ENCODE measurements at places on chromosomes 12 and 14.

GRCh38 chr14:80275208-80275850, 64.0 kb upstream of the DIO2 start:
- DNase-seq = peak; percentile 51

- DNase-seq = no peak
These were observed 9.7 kb downstream of the SCN8A start for GRCh38 chr12:51600721-51601120.

DNA sequence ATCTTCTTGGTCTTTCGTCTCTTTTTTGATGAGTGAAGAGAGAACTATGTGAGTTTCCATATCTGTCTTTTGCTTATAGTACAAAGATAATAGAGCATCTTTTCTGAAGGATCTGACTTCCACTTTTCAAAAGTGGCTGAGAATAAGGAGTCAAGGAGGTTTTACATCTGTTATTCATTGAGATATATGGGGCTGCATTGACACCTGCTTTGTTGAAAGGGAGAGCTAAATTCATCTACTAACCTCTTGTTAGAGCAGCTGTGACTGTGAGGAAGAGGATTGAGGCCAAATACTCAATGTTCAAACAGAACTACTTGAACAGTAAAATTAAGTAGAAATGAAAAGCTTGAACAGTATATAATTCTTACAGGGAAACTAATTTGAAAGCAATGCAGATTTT, 130.2 kb upstream of the ATP2B1 start:
- no peak for DNase-seq

DNA sequence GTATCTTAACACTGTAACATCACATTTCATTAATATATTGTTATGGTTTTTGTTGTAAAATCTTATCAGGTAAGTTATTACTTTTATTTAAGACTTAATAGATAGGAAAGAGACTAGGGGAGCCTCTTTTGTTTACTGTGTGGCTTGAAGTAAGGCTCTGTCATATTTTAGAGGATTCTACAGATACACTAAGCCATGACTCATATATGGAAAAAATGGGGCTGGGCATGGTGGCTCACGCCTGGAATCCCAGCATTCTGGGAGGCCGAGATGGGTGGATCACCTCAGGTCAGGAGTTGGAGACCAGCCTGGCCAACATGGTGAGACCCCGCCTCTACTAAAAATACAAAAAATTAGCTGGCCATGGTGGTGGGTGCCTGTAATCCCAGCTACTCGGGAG, 23.6 kb upstream of the NPFF start:
- peak; percentile 87 for DNase-seq

GRCh38 chr12:100447381-100447780, 26.3 kb upstream of the NR1H4 start:
- DNase-seq = no peak

- DNase-seq = peak; percentile 50
These were observed 527.7 kb downstream of the FUT8 start for GRCh38 chr14:65940056-65940735.

DNA sequence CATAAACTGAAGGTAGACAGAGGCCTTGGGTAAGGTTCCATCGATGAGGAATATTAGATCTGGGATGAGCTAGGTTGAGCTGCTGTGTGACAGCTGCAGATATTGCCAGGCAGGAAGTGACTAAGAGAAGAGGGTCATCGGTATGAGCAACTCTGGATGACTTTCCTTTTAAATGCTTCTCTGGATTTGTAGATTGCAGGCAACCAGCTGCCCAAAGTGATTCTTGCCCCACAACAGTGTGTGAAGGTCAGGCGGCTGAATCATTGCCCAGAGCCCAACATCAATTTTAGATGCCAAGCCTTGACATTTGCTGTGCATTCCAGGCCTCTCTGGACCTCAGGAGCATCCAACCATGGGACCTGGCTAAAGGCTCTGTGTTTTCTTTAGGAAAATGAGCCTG, 255.9 kb downstream of the DPF3 start:
- DNase-seq = peak; percentile 96

GRCh38 chr12:24349051-24349799, 399.8 kb upstream of the SOX5 start:
- peak; percentile 22 for DNase-seq

GRCh38 chr14:57364659-57365450, 25.5 kb upstream of the NAA30 start:
- DNase-seq = no peak

GRCh38 chr12:39613525-39613924, 6.1 kb downstream of the ABCD2 start:
- DNase-seq = no peak

- no peak for DNase-seq
These were observed 41.8 kb upstream of the CCDC196 start for GRCh38 chr14:66444271-66444927.

GRCh38 chr12:27304856-27305255, 27.8 kb upstream of the BMAL2 start:
- DNase-seq = no peak

- DNase-seq = peak; percentile 78
These were observed 7.6 kb downstream of the ISCA2 start for GRCh38 chr14:74501135-74501614.

DNA sequence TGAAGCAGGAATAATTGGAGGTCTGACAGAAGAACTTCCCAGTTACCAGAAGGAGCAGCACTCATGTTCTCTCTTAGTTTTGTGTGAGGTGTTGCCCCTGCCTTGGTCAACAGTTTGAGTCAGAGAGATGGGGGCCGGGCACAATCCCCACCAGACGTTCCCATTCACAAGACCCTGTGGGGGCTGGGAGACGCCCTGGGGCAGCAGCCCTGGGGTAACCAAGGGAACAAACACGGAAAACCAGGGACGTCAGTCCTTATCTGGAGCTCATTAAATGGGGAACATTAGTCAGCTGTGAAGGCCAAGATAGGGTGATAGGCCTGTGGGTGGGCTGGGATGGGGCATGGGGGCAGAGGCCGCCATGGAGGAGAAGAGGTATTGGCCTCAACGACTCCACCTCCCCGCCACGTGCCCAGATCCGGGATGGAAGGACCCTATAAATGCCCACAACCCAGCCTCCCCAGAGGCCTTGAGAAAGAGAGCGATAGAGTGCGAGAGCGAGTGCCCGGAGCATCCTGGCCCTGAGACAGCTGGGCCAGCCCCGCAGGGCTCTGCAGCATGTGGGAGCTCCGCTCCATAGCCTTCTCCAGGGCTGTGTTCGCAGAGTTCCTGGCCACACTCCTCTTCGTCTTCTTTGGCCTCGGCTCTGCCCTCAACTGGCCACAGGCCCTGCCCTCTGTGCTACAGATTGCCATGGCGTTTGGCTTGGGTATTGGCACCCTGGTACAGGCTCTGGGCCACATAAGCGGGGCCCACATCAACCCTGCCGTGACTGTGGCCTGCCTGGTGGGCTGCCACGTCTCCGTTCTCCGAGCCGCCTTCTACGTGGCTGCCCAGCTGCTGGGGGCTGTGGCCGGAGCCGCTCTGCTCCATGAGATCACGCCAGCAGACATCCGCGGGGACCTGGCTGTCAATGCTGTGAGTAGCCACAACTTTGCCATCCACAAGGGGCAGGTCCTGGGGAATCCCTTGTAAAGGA, at the start of gene AQP2:
AQP2 (plus strand) TSS at position 465 of the 979 bp plus-strand sequence; CDS start at position 559, 94 bp downstream.
- DNase-seq = no peak

DNA sequence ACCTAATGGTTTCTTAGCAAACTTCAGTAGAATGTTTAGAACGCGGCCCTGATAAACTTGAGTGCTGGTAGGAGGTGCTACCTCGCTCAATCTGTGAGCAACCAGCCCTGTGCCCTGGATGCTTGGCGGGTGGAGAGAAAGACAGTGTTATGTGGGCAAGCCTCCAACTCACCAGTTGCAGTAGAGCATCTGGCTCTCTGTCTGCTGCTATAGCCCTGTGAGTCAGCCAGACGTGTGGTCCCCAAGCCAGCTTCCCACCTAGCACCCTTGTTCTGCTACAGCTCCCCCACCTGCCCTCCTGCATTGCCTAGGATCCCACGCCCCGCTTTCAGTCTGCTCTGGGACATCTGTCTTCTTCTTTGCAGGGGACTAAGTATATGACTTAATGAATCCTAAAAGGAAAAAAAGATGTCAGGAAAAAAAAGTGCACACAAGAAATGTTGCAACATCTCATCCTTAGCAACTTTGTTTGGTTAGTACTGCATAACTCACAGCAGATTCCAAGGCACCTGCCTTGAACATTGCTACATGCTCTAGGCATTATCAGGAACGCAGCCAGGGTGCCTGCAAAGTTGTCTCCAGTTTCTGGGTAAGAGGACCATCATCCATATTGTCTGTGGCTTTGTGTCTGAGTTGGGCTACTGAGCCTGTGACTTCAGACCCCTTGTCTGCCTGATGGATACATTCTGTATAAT, 13.6 kb downstream of the SNRNP35 start:
- peak; percentile 50 for DNase-seq

- DNase-seq = peak; percentile 52
These were observed 122.4 kb downstream of the TSPAN9 start for GRCh38 chr12:3199551-3200031.

GRCh38 chr14:68770553-68771286, 22.1 kb downstream of the ZFP36L1 start:
- DNase-seq = no peak

DNA sequence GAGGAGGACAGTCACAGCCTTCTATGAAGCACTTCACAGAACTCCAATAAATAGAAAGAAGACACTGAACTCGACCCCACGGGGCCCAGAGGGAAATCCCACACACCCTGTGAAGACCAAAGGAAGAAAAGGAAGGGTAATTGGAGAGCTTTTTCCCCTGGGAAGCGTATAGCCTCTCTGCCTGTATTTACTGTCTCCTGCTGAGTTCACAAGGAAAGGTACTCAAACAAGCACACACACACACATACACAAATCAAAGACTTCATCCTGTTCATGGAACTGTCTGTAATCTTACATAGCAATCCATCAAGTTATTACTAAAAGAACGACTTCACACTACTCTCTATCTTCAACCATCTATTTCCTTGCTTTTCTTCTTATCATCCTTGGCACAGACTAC, 15.3 kb downstream of the FOXN3 start:
- no peak for DNase-seq

GRCh38 chr12:12874029-12874428, 17.3 kb upstream of the GPRC5A start:
- no peak for DNase-seq

- DNase-seq = peak; percentile 10
These were observed 142.4 kb downstream of the PLCZ1 start for GRCh38 chr12:18595412-18595811.

DNA sequence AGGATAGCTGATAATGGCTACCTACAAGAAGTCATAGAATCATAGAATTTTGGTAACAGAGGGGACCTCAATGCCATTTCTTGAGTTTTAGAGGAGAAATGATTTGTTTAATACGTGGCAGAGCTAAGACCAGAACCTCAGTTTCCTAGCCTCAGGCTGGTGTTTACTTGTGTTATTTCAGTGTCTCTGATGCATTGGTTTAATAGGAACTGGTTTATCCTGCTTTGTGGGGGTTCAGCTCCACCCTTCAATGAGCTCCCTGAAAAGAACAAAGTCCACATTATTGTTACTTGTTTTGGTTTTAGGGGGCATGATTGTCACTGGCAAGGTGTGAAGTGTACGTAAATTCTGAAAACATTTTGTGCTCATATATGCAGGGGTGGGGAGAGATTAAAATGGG, 55.4 kb downstream of the AKAP6 start:
- DNase-seq = no peak
